ENCODE measurements at places on chromosomes 6 and 20.
A peak's percentile ranks its signal among the peaks of the same experiment; 100 is the strongest.

DNA sequence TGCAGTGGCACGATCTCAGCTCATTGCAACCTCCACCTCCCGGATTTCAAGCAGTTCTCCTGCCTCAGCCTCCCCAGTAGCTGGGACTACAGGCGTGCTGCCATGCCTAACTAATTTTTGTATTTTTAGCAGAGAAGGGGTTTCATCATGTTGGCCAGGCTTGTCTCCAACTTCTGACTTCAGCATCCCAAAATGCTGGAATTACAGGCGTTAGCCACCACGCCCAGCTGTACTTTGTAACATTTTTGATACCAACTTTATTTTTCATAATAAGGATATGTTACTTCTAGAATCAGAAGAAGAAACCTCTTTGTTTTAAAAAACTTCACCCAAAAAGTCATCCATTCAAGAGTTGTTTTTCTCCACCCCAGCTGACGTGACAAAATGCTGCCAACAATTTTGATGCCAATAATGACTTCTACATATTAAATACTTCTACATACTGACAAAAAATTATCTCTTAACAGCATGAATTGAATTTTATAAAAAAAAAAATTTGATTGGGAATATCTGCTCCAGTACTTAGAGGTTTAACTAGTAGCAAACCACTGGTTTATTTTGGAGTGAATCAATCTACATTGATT is 22.5 kb upstream of the PRIM2 start:
- DNase-seq, result no peak

- DNase-seq, result no peak
Measured at GRCh38 chr6:41327177-41327576, 8.2 kb upstream of the NCR2 start.

- DNase-seq, result no peak
Measured at GRCh38 chr20:10960416-10960815, 286.6 kb upstream of the JAG1 start.

DNA sequence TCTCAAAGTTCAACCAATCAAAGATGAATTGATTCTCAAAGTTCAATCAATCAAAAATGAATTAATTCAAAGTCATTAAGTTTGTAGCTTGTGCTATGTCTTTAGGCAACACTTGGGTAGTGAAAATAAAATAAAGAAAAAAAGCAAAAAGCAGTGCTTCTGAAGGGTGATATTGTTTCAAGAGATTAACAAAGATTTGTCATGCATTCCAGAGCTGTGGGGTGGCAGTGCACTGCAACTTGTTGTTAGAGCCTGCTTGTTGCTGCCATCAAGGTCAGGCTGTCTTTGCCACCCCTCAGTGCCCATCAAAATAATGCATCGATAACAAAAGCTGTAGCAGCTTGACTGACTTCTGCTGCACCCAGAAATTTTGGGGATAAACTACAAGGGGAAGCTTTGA is 128.6 kb downstream of the RNF144B start:
- peak; percentile 43 for DNase-seq

GRCh38 chr6:102488729-102489128 is 1095.2 kb downstream of the GRIK2 start:
- peak; percentile 75 for DNase-seq
